ENCODE measurements at places on chromosomes 12 and 14.

- no peak for DNase-seq
Observed at GRCh38 chr12:24975425-24975824, 26.5 kb upstream of the BCAT1 start.

- DNase-seq = no peak
Observed at GRCh38 chr12:39988574-39988973, 117.3 kb downstream of the SLC2A13 start.

- no peak for DNase-seq
Observed at GRCh38 chr14:73058922-73059673, 764 bp downstream of the RBM25 start.

DNA sequence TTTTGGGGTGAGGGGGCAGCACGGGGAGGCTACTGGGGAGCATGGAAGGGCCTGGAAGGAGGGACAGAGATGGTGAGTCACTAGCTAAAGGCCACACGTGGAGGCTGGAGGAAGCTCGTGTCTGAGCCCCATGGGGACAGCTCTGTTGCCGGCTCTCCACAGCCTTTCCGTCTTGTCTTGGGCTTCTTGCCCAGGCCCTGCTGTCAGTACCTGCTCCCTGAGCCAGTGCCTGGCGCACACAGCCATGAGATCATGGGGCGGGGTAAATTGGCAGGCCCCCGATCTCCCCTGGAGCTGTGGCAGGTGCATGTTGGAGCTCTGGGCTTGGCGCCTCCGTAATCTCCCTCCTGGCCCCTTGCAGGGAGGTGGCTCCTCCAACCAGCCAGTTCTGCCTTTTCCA, 16.1 kb upstream of the KRT80 start:
- no peak for DNase-seq

DNA sequence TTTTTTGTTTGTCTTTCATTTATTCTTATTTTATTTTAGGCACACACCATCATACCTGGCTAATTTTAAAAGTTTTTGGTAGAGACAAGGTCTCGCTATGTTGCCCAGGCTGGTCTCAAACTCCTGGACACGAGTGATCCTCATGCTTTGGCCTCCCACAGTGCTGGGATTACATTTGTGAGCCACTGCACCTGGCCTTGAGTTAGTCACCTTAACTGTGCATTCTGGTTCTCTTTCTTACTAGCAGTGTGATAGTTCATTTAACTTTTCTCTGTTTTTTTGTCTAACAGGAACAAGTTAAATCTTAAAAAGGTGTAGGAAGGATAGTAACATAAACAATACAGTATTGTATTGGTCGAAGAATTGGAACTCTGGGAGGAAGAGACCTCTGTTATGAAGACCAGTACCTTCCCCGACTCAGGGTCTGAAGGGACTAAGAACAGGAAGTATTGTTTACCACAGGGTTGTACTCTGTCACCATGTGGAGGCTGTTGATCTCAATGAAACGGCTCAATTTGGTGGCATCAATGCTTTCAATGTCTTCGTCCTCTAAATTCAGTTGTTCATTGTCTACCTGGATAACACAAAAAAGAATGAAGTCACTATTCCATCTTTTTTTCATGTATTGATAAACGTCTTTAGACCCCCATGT, 17.7 kb downstream of the ERP27 start:
- DNase-seq = no peak
